ENCODE measurements at places on chromosomes 16 and 17. TPM values are rescaled to one million over a fixed set of nuclear protein-coding genes. Genes with fewer than 3 reads are reported as not detected.

GRCh38 chr16:70610273-70611223 lies 35.8 kb upstream of the IL34 start:
- DNase-seq: no peak

DNA sequence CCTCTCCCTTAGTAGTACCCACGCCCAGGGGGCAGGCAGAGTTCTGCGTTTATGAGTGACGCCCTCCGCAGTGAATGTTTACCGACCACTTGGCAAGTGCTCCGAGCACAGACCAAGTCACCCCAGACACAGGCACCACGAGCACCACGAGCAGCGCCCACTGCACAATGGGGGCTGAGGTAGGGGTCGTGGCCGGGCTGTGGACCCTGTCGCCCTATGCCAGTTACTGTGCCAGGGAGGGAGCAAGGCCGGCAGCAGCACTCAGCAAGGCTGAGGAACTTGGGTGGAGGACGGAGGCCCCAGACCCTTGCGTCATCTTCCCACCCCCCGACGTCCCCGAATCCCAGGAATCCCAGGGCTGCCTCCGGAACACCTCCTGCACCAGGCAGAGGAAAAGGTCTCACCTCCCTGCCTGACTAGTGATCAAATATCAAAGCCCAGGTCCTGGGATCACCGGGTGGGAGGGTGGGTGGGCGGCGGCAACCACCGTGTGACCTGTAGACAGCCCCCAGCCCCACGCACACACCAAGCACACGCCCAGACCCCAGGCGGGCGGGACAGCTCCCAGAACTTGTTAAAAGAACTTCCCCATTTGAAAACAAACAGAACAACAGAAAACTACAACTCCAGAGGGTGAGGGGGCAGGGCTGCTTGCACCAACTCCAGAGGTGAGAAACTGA lies 5.4 kb downstream of the VASN start:
- no peak for DNase-seq

DNA sequence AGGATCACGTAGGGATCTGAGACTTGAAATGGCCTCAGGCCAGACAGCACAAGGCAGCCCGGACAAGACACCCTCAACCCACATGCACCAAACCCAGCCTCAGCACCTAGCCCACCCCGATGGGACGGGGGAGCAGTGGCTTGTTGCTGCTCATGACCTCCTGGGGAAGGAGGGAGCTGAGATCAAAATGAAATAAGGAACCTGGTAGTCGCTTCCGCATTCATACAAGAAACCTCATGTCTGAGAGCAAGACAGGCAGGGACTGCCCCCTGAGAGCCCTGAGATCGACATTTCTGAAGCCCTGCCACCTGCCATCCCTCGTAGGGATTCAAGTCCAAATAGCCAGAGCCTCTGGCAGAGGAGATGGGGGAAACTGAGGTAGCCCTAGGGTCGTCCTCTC lies 5.7 kb upstream of the CEP131 start:
- DNase-seq: peak; percentile 74

- no peak for DNase-seq
These were observed 29.3 kb downstream of the MARF1 start for GRCh38 chr16:15613676-15614075.

TRPV3 gene
- polyA plus RNA-seq: not detected

DNA sequence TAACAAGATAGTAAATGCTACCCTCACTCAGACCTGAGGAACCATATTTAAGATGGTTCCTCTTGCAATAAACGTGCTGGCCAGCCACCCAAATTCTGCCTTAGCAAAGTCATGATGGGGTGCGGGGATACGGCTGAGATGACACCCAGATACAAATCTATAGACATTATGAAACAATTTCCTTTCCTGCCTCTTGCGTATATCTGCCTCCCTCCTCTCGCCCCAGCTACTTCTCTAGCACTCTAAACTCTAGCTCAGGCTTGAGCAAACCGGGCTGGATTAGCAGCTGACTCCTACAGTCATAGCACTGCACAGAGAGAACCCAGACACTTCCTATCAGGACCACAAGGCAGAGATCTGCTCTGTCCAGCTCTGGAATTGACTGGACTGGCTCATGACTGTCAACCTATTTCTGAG lies 22.3 kb downstream of the CD300LF start:
- peak; percentile 93 for DNase-seq

SDR42E2 gene
- polyA plus RNA-seq: 0.23 TPM

NBR1 gene
- polyA plus RNA-seq: 25.6 TPM

DNA sequence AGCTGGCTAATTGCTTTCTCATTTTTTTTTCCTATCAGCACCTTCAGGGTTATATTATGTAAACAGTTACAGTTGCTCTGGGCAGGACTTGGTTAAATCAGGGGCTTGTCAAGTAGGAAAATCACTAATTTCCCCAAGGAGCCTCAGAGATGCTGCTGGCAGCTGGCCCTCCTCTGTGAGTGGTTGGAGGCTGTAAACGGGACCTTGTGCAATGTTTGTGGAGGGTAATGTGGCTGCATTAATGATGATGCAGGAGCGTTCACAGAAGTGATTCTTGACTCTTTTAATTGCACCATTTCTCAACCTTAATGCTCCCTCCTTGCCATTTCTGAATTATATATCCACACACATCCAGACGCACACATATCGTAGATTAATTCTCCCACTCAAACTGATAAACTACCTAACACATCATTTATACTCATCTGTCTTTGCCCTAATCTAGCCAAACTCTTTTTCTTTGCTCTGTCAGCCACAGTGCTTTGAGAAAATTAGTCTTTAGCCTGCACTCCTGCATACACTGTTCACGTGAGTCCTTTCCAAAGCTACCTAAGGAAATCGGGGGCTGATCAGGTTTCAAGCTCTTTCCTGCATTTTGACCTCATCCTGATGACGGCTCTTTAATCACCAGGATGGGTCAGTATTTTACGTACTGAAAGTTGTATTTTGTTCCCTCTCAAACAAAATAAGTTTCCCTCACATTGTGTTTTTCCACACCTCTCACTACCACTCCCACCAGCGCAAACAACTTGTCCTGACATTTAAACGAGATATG lies 154.4 kb upstream of the PIRT start:
- DNase-seq: no peak

NOTUM gene
- not detected for polyA plus RNA-seq

CHST5 gene
- polyA plus RNA-seq: not detected

SLC6A2 gene
- not detected for polyA plus RNA-seq

ITGA2B gene
- 0.22 TPM for polyA plus RNA-seq
